ENCODE measurements at places on chromosomes 16 and 17.
A peak's percentile ranks its signal among the peaks of the same experiment; 100 is the strongest.

GRCh38 chr17:40777971-40778370, 4.4 kb downstream of the KRT27 start:
- DNase-seq: no peak

DNA sequence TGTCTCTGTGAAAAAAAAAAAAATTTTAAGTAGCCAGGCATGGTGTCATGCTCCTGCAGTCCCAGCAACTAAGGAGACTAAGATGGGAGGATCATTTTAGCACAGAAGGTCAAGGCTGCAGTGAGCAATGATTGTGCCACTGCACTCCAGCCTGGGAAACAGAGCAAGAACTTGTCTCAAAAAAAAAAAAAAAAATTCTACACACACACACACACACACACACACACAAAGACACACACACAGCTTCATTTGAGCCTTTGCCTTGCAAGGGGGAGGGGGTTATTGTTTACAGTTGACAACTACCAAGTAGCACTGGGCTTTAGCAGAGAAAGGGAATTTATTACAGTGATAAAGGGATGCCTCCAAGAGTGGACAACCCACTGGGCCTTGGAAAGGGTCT, 4.9 kb upstream of the POLR3E start:
- DNase-seq: no peak

GRCh38 chr16:70653406-70653805, 7.0 kb downstream of the IL34 start:
- no peak for DNase-seq

- no peak for DNase-seq
These were observed 6.8 kb upstream of the RASD1 start for GRCh38 chr17:17502741-17503565.

GRCh38 chr16:4755687-4756086, 11.3 kb downstream of the ZNF500 start:
- DNase-seq: no peak

DNA sequence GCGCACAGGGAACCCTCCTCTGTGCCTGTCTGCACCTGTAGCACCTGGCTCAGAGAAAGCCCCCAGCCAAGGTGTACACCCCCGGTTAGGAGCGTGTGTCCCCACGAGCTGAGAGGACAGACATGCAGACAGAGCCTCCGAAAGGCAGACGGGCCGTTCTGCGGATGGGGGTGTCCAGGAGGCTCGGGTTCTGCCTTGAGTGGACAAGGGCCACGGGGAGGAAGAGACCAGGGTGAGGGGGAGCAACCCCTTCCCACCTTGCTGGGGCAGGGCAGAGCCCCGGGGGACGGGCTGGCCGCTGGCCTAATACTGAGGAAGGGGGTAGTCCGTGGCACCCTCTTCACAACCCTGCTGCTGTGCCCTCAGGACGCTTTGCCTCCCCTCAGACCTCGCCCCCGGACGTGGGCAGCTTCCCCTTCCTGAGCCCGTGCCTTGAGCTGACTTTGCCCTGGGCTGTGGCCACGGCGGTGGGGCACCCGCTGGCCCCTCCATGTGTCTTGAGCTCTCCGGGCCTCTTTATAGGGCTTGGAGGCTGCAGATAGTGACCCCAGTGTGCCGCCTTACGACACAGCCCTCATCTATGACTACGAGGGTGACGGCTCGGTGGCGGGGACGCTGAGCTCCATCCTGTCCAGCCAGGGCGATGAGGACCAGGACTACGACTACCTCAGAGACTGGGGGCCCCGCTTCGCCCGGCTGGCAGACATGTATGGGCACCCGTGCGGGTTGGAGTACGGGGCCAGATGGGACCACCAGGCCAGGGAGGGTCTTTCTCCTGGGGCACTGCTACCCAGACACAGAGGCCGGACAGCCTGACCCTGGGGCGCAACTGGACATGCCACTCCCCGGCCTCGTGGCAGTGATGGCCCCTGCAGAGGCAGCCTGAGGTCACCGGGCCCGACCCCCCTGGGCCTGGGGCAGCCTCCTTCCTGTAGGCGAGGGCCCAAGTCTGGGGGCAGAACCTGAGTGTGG, 5.7 kb downstream of the SLC22A31 start:
- no peak for DNase-seq

DNA sequence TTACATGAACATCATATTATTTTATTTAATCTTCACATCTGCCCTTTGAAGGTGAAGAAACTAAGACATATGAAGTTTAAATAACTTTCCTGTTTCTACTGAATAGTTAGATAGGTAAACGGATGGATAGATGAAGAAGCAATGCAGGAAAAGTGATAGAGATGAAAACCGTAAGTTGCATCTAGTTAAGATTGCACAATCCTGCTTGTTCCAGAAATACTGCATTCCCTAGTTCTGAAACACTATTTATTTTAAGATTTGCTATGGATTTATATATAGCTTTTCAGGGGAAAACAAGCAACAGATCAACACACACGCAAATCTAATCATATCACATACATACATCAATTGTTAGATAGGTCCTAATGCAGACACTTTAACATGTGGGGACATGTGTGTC, 512.7 kb upstream of the C16orf82 start:
- DNase-seq: no peak

GRCh38 chr17:74543406-74543805, 2.5 kb downstream of the CD300C start:
- DNase-seq: no peak

DNA sequence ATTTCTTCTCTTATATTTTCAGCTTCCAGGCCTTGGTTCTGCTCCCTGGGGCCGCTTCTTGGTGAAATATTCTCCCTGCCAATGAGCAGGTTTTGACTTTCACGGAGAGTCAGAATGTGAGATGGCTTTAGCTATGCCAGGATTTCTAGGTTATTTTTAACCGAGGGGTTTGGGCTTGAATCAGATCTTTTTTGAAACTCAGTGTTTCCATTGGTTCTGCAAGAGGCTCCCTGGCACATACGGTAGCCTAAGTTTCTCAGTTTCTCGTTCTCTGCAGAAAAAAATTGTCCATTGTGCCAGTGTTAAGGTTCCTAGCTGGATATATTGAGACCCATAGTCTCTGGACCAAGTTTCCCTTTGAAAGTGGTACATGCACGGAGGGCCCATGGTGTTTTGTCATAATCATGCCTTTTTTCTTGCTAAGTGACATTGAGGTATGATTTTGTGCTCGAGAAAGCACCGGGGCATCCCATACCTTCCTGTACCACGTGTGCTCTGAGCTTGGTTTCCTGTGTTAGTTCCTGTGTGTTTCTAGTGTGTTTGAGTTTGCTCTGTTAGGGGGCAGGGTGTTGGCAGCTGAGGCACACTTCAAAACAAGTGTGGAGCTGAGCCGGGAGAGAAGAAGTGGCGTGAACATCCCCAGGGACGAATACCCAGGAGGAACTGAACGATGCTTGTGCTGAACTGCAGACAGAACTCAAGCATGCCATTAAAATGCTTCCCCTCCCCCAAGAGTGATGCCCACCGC, 127.2 kb downstream of the HS3ST3B1 start:
- peak; percentile 36 for DNase-seq

DNA sequence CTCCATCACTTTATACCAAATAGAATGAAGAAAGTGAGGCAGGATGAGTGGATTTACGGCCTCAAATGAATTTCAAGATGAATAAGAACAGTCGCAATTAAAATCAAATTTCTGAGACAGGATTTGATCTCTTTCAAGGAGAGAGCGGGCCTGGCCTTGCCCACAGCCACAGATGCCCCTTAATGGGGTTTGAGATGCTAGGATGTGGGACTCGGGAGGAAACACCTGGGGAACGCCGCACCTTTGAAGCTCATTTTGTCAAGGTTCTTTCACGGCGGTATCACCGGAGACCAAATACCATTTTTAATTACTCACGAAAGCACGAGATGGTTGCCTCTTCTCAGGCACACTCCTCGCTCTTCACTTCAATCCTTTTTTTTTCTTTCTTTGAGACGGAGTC, 178.1 kb upstream of the SDK2 start:
- no peak for DNase-seq

- no peak for DNase-seq
These were observed 152.1 kb downstream of the PMP22 start for GRCh38 chr17:15112846-15113617.

DNA sequence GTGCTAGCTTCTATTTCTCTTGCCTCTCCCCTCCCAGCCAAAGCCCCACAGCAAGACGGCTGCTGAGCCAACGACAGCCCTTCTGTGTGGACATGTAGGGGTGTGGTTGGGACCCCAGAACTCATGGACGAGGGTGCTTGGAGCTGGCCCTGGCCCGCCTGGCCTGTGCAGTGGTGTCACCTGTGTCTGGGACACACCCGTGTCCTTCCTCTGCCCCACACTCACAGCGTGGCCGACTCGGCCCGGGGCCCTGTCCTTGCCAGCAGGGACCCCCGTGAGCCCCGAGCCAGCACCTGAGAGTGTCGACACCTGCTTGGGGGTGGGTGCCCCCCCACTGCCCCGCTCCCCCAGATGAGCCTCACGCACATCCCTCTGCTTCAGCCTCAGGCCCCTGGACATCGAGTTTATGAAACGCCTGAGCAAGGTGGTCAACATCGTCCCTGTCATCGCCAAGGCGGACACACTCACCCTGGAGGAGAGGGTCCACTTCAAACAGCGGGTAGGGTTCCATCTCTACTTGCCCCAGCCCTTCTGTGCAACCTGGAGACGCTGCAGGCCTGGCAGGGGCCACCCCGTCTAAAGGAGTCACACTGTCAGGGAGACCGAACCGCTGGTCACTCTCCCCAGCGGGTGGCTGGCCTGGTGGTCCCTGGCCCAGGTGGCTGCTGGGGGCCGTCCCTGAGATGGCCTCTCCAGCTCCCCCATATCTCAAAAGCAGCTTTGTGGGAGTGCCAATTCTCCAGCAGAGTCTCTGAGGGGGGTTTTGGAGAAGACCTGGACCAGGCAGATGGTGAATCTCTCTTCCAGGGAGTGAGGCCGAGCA, 349.8 kb downstream of the SEC14L1 start:
- DNase-seq: no peak

DNA sequence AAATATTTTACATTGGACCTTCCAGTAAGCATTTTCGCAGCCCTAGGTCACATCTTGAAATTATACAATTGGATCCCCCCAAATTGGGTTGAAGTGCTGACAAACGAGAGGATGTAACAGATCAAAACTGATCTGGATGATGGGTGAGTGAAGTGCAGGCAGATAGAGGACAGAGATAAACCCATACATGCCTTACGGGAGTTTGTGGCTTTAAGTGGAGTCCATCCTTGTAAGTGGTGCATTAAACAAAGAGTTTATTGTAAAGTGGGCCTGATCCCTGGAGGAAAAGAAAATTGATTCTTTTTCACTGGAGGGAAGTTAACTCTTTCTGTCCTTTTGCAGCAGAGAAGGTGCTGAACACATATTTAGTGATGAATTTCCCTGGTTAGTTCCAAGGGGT, 39.0 kb upstream of the KCNJ2 start:
- DNase-seq: no peak

DNA sequence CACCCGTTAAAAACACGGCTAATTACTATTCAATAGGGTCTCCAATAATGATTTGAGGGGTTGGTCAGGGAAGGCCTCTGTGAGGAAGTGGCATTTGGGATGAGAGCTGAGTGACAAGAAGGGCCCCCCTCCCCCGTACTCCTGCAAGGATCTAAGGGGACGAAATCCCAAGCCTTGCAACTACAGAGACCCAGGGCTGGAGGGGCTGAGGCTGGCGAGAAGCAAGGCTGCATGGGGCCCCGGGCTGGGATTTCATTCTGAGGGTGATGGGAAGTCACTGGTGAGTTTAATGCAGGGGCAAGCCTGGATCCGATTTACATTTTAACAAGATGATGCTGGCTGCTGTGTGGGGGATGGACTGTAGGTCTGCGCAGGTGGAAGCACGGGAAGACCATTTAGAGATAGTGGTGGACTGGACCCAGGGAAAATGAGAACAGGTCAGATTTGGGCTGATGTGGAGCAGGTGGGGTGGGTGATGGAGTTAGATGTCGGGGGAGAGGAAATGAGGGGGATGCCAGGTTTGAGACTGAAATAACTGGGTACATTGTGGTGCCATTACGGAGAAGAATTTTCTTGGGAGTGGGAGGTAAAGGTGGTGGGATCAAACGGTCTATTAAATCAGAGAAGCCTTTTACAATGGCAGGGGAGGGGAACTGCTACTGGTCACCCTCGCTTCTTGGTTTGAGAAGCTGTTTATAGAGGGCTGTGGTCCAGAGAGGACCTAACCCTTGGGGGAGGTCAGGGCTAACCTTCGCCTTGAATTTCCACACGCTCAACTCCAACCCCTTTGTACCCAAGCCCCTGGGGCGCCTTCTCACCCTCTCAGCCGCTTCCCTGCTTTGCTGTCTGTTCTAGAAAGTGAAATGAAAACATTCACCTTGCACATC, 932 bp upstream of the MYBBP1A start:
- DNase-seq: no peak

- DNase-seq: no peak
These were observed 96.9 kb downstream of the RBFOX3 start for GRCh38 chr17:79513820-79514535.

- DNase-seq: no peak
These were observed 64.2 kb upstream of the METRNL start for GRCh38 chr17:83014940-83015910.

GRCh38 chr17:7336240-7337175, at the start of gene ACAP1:
ACAP1 (plus strand) TSS chr17:7336529; CDS start chr17:7336735, 206 bp downstream.
- peak; percentile 89 for DNase-seq

DNA sequence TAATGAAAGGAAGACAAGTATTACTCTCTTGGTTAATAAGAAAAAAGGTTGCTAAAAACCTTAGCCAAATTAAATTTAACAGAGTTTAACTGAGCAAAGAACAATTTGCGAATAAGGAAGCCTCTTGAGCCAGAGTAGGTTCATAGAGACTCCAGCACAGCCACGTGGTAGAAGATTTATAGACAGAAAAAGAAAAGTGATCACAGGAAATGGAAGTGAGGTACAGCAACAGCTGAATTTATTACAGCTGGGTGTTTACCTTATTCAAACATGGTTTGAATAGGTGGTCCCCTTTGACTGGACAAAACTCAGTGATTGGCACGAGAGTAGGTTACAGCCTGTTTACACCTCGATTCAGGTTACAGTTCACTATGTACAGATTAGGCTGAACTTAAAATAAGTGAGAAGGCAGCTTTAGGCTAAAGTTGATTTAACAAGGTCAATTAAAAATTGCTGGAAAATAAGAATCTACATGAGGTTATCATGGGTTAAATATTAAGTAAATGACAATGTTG, 3.3 kb upstream of the CCL15 start:
- no peak for DNase-seq

DNA sequence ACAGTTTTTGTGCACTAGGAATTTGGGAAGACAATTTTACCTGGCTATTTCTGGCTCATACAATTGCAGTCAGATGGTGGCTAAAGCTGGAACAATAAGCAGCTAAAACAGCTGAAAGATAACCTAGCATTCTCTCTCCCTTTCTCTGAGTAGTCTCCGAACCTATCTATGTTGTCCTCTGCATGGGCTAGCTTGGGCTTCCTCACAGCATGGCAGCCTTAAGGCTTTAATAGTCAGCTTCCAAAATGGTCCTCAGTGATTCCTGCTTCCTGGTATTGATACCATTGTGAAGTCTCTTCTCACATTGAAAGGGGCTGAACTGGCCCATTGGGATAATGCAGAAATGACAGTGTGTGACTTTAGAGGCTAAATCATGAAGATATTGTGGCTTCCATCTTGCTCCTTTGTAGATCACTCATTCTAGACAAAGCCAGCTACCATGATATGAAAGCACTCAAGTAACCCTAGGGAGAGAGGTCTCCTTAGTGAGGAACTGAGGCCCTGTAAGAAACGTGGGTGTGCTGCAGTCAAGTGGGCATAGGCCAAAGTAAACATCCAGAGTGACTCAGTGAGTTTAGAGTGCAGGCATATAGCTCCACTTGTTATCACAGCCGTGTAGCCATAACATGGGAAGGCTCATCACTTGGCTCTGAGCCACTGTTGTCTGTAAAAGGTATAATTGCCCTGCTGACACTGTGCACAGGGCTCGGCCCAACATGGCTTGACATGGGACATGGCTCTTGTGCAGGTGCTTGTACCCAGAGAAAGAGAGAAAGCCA, 5.5 kb upstream of the VKORC1 start:
- DNase-seq: no peak
